ENCODE measurements at places on chromosomes 2 and 18.
A peak's percentile ranks its signal among the peaks of the same experiment; 100 is the strongest.

DNA sequence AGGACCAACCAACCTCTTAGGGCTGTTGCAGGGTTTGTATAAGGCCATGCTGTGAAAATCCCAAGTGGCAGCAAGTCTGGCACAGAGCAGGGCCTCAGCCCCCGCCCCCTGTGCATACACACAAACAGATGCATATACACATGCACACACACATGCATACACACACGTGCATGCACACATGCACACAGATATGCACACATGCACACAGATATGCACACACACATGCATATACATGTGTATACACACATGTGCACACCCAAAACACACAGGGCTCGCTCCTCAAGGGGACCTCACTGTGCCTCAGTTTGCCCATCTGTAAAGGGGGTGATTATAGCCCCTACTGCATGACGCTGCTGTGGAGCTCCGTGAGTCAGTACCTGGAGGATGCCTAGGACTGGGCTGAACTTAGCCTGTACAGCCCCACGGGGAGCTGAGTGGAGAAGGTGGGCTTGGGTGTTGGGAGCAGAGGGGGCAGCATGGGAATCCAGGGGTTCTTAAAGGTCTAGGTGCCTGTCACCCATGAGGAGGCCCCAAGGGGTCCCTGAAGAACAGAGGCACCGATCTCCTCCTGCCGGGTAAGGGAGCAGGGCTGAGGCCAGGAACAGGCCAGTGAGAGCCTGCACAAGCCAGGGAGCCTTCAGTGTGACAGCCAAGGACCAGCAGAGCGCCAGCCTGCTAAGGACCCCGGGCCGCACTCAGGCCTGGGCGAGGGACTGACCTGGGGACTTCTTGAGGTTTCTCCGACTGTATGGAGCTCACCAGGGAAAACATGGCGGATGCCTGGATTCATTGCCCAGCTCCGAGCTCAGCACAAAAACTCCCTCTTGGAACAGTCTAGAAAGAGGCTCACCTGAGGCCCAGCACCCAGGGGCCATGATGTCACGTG is 24.0 kb upstream of the ALPI start:
- DNase-seq: no peak

- peak; percentile 16 for DNase-seq
These were observed 136.2 kb downstream of the LAMA3 start for GRCh38 chr18:23825496-23825895.

GRCh38 chr2:119940856-119941255 is 72.0 kb upstream of the EPB41L5 start:
- DNase-seq: peak; percentile 1

DNA sequence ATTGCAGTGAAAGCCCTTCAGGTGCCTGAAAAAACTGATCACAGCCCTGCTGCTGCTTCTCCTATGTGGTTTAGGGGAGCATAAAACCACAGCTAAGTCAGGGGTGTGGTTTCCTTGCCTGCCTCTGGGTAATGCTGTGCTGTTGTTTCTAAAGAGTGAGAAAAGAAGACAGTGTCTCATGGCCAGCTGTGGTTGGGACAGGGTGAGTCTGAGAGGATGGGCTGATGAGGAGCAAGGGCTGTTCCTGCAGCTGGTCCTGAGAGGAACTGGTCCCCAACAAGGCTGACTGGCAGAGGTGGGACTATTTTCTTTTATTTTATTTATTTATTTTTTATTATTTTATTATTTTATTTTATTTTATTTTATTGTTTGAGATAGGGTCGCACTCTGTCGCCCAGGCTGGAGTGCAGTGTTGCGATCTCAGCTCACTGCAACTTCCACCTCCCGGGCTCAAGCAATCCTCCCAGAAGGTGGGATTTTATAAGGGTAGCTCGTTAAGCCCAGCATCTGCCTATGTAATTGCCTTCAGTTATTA is 236.7 kb downstream of the FHOD3 start:
- no peak for DNase-seq

- DNase-seq: no peak
These were observed 1704.8 kb upstream of the PIK3C3 start for GRCh38 chr18:40250236-40250635.

- peak; percentile 64 for DNase-seq
These were observed at the start of gene DCTN1 for GRCh38 chr2:74379851-74380789. Gene DCTN1 (minus strand): TSS chr2:74380311. CDS start chr2:74380037, 274 bp downstream.

DNA sequence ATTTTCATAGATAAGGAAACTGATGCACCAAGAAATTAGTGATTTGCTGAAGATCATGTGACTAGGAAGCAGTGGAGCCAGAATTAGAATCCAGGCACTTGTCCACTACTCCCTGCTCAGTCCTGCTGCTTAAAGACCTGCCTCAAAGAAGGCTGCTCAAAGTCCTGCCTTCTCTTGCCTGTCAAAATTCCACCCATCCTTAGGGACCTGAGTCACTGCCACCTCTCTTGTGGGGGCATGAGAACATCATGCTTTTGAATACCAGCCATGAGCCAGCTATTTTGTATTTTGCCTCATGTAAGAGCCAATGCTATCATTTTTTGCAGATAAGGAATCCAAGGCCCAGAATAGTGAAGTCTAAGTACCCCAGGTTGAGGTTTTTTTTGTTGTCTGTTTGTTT is 47.1 kb downstream of the DDX1 start:
- DNase-seq: peak; percentile 46

DNA sequence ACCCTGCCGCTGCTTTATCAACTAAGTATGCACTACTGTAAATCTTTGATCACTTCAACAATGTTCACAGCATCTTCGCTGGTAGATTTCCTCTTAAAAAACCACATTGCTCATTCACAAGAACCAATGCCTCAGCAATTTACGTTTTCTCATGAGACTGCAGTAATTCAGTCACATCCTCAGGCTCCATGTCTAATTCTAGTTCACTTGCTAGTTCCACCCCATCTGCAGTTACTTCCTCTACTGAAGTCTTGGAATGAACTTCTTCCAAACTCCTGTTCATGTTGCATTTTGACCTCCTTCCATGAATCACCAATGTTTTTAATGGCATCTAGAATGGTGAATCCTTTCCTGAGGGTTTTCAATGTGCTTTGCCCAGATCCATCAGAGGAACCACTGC is 35.8 kb downstream of the PRELID3A start:
- no peak for DNase-seq

- DNase-seq: no peak
These were observed 237.9 kb downstream of the CCDC102B start for GRCh38 chr18:69035756-69036155.
